Mucosa of gallbladder (tissue), 1 donor: ENCODE measurements at places on chromosomes 6 and 20. TPM values are rescaled to one million over a fixed set of nuclear protein-coding genes. Genes with fewer than 3 reads are reported as not detected.

C20orf204 gene
- 1.7 TPM for total RNA-seq

PROKR2 gene
- not detected for total RNA-seq

GPR63 gene
- 1.6 TPM for total RNA-seq

WASF1 gene
- total RNA-seq: 12.9 TPM

RFX6 gene
- not detected for total RNA-seq

CCN6 gene
- not detected for total RNA-seq

KCNK15 gene
- total RNA-seq: 14.2 TPM

DNA sequence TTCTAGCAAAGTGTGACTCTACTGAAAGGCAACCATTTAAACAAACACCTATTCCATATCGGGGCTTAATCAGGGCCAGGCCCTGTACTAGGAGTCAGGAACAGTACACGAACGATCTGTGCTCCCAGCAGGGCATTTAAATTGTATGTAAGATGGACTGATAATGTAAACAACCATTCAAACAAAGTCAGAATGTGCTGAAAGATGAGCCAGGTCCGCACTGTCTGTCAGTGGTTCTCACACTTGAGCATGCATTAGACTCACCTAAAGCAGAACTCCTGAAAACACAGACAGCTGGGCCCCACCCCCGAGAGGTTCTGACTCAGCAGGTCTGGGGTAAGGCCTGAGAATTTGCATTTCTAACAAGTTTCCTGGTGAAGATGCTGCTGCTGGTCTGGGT, 81.6 kb downstream of the PXDC1 start:
- DNase-seq: no peak

TNFRSF6B gene
- total RNA-seq: 3.2 TPM

MLN gene
- not detected for total RNA-seq

- DNase-seq: no peak
Measured at GRCh38 chr6:128199461-128199860, 298.6 kb upstream of the THEMIS start.

- DNase-seq: peak; percentile 61
Measured at GRCh38 chr20:54070187-54070987, at the start of gene BCAS1. Gene BCAS1, minus strand, starts transcription at chr20:54070594. Its CDS starts 11,876 bp downstream, at chr20:54058718.

ELOVL4 gene
- 1.5 TPM for total RNA-seq

DNA sequence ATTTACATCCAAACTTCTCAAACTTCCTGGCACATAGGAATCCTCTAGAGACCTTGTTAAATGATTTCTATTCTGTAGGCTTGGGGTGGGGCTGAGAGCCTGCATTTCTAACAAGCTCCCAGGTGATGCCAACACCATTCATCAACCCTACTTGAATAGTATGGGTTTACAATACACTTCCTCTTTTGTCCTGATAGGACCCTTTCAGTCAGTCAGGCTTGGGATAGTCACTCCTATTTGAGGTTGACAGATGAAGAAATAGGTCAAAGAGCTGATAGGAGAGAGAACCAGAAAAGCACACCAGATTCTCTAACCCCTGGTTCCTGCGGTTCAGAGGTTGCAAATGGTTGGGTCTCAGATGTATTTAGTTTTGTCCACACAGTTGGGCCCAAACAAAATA, 273.4 kb downstream of the TSHZ2 start:
- no peak for DNase-seq

GRCh38 chr20:18164356-18164755, 26.7 kb downstream of the KAT14 start:
- no peak for DNase-seq

DNA sequence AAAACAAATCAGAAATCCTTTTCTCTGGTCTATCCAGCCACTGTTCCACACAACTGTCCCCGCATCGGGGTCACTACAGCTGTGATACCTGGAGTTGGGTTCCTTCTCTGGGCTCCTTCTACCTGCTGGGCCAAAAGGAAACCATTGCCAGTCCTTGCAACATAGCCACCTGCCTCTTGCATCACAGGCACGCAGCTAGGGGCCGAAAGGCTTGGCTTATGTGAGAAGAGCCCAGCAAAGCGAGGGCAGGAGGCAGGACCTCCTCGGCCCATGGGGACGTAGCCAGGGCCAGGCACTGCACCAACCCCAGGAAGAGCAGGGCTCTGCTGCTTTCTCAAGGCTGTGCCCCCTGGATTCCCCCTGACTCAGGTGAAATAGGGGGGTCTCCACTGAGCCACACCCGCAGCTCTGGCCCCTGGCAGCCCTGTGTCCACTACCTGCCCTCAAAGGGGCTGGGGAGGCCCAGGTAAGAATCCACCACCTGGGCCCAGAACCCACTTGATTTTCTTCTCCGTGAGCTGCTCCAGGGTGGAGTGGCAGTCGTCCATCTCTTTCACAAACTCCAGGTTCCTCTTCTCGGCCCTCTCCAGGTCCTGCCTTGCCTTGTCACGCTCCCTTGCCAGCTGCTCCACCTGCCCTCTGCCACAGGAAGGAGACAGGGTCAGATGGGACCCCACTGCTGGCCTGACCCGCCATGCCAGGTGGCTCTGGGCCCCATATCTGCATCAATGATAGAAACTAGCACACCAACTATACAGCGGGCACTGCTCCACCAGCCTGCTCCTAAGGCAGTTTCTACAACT, 88.9 kb downstream of the GINS1 start:
- no peak for DNase-seq

TMC2 gene
- 0.12 TPM for total RNA-seq

- DNase-seq: no peak
Measured at GRCh38 chr20:39129523-39129922, 167.4 kb downstream of the DHX35 start.

- no peak for DNase-seq
Measured at GRCh38 chr20:6993011-6993410, 225.5 kb downstream of the BMP2 start.

DNA sequence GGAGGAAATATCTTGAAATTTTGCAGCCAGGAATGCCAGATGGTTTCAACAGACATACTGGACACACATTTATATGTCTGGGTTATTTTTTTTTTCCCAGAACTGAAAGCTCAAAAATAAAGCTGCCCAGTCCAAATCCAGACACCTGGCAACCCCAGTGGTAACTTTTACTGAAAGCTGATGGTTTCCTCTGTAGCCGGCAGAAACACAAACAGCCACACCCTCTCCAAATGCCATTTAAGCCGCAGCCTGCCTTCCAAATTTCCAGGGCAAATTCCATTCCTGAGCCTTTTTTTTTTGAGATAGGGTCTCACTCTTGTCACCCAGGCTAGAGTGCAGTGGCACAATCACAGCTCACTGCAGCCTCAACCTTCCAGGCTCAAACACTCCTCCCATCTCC, 6.5 kb upstream of the PREX1 start:
- no peak for DNase-seq

GRCh38 chr6:143843677-143843999, 500 bp downstream of the LTV1 start:
- DNase-seq: no peak

- DNase-seq: no peak
Measured at GRCh38 chr6:157864185-157864761, 41.2 kb downstream of the SNX9 start.

GABRR1 gene
- total RNA-seq: not detected
